Esophagus squamous epithelium (tissue), 5 donors: ENCODE measurements at places on chromosomes 6 and 20. TPM values are rescaled to one million over a fixed set of nuclear protein-coding genes. Genes with fewer than 3 reads are reported as not detected.
A peak's percentile ranks its signal among the peaks of the same experiment; 100 is the strongest.

DNA sequence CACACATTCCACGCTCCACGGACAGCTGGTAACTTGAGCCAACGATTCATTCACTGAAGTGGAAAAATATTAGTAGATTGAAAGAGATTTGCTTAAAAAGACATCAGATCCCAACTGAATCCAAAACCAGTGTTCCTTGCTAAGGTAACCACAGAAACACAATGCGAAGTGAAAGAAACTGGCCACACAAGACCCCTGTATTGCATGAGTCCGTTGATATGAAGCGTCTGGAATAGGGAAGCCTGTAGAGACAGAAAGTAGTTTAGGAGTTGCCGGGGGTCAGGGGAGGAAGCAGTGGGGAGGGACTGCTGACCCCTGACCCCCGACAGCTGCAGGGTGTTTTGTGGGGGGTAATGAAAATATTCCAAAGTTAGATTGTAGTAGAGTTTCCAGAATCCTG is 10.0 kb downstream of the PCK1 start:
- H3K4me1 ChIP-seq: no peaks in the 10 kb centered on the region
- no peaks in the 10 kb centered on the region for H3K27me3 ChIP-seq
- H3K27ac ChIP-seq: no peak overlapping the region

GRCh38 chr6:87375315-87375714 is 30.7 kb downstream of the C6orf163 start:
- no peak for DNase-seq
- no peaks in the 10 kb centered on the region for H3K36me3 ChIP-seq
- H3K27ac ChIP-seq: no peak overlapping the region
- no peak overlapping the region for H3K4me3 ChIP-seq

- H3K27ac ChIP-seq: no peak overlapping the region
- H3K4me3 ChIP-seq: no peak overlapping the region
- no peaks in the 10 kb centered on the region for H3K4me1 ChIP-seq
- no peak for DNase-seq
- H3K27me3 ChIP-seq: no peaks in the 10 kb centered on the region
Measured at GRCh38 chr6:82906951-82907350, 158.7 kb downstream of the UBE3D start.

DNA sequence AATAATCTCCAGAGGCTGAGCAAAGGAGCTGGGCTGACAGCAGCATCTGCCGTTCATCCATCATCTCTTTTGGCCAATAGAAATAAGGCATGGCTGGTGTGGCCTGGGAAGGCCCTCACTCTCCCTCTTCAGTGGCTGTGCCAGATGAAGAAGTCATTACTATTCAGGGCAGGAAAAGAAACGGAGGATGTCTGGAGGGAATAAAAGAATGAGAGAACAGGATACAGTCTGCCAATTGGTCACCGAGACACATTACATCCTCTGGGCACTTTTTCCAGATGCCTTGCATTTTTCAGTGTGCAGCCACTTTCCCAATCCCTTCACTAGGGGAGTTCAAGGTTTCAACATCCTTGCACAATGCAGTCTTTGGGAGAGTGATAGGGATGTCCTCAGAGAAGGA is 32.2 kb upstream of the VGLL2 start:
- no peak for DNase-seq
- H3K27me3 ChIP-seq: no peaks in the 10 kb centered on the region
- no peak overlapping the region for H3K27ac ChIP-seq
- no peaks in the 10 kb centered on the region for H3K4me1 ChIP-seq
- H3K4me3 ChIP-seq: no peak overlapping the region
- H3K36me3 ChIP-seq: no peaks in the 10 kb centered on the region

DNA sequence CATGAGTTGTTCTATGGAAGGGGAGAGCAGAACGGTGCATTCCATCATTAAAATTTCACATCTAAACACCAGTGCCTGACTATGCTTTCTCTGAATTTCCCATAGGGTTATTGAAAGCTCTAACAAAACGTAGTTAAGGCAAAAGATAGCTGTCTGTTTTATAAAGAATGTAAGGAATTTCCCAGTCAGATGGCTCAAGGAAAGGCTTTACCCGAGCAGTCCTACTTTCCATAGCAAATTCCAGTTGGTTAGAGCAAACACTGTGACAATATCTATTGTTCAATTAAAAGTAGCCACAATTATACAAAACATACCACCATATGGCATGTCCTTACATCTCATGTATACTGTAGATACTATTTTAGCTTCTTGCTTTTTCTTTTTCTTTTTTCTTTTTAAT is 1059.5 kb upstream of the FLRT3 start:
- H3K4me3 ChIP-seq: no peak overlapping the region
- DNase-seq: no peak
- no peaks in the 10 kb centered on the region for H3K4me1 ChIP-seq
- H3K36me3 ChIP-seq: no peaks in the 10 kb centered on the region
- H3K27ac ChIP-seq: no peak overlapping the region

GRCh38 chr6:150905769-150906168 is 40.3 kb downstream of the MTHFD1L start:
- no peaks in the 10 kb centered on the region for H3K36me3 ChIP-seq
- no peaks in the 10 kb centered on the region for H3K27me3 ChIP-seq
- H3K4me3 ChIP-seq: no peak overlapping the region
- DNase-seq: no peak

GRCh38 chr6:98578016-98578415 is 256.4 kb upstream of the POU3F2 start:
- H3K27ac ChIP-seq: no peak overlapping the region
- no peak for DNase-seq
- H3K36me3 ChIP-seq: no peaks in the 10 kb centered on the region

DNA sequence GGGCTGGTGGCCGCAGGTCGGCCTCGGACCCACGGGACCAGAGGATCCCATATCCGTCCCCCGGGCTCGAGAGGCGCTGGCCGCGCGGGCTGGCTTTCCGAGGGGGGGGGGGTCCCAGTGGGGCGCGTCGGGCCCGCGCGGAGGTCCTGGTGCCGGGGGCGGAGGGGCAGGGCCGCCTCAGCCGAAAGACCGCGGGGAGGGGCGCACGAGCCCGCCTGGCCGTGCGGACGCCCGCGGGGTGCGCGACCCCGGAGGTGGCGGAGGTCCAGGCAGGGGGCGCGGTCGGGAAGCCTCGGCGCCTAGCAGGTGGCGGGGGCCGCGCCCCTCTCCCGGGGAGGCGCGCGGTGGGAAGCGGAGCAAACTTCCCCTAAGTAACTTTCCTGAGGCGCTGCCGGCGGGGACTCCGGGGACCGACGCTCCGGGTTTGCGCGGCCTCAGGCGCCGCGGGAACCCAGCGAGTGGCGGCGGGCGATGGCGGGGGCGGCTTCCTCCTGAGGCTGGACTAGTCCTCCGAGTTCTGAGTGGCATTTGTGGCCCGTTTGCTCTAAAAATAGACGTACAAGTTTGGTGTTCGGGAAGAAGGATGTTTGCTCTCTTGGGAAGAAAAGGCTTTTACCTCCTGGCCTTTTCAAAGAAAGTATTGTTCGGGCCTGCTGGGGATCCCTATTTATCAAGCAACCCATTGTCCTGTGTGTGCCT is 26.5 kb upstream of the BTBD3 start:
- H3K4me3 ChIP-seq: peak overlapping the region; percentile 91
- H3K27me3 ChIP-seq: no peaks in the 10 kb centered on the region
- peak overlapping the region; percentile 77 for H3K27ac ChIP-seq
- DNase-seq: no peak
- H3K36me3 ChIP-seq: no peaks in the 10 kb centered on the region

DNA sequence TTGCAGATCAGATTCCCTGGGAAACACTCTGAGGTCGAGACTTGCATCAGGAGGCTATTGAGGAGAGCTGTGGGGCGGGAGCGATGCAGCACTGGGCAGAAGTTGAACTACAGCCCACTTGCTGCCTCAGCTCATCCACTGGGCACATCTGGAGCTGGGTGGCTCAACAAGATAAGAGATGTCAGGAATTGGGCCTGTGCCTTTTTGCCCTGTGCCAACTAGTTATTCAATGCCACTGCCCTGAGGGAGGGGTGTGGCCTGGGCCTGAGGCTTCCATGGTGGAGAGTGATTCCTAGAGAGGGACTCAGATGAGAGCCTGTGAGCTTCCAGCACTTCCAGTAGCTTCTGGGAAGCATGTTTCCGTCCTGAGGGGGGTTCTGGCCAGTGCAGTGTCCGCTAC is 32.7 kb downstream of the BRPF3 start:
- H3K27me3 ChIP-seq: no peaks in the 10 kb centered on the region
- H3K4me3 ChIP-seq: no peak overlapping the region
- H3K27ac ChIP-seq: no peak overlapping the region
- peaks cover 15% of the 10 kb centered on the region for H3K4me1 ChIP-seq
- no peak for DNase-seq

GRCh38 chr6:3331494-3331893 is 72.7 kb downstream of the PSMG4 start:
- H3K4me1 ChIP-seq: peaks cover 12% of the 10 kb centered on the region
- no peak overlapping the region for H3K27ac ChIP-seq
- no peak for DNase-seq
- no peaks in the 10 kb centered on the region for H3K36me3 ChIP-seq
- H3K27me3 ChIP-seq: no peaks in the 10 kb centered on the region
- no peak overlapping the region for H3K4me3 ChIP-seq

- H3K27ac ChIP-seq: peak overlapping the region; percentile 98
- peaks cover 15% of the 10 kb centered on the region for H3K36me3 ChIP-seq
- peak overlapping the region; percentile 87 for H3K4me3 ChIP-seq
- peaks cover 32% of the 10 kb centered on the region for H3K4me1 ChIP-seq
Measured at GRCh38 chr20:50191065-50191543, 474 bp downstream of the CEBPB start.

DNA sequence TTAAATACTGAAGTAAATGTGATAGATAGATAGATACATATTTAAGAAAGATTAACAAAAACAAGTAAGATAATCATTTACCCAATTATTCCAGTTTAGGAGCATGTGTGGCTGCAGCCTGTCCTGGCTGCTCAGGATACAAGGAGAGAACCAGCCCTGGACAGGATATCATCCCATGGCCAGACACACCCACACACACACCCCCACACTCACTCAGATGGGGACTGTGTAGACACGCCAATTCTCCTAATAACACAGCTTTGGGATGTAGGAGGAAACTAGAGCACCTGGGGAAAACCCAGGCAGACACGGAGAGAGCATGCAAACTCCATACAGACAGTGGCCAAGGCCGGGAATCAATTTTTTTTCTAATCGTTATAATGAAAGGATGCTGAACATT is 45.6 kb downstream of the GFOD1 start:
- H3K36me3 ChIP-seq: no peaks in the 10 kb centered on the region
- peaks cover 16% of the 10 kb centered on the region for H3K4me1 ChIP-seq
- no peaks in the 10 kb centered on the region for H3K27me3 ChIP-seq
- no peak for DNase-seq

CTCFL gene
- total RNA-seq: not detected

SLC17A5 gene
- 12.0 TPM for total RNA-seq

ADTRP gene
- 2.5 TPM for total RNA-seq

ERVFRD-1 gene
- not detected for total RNA-seq

PCSK2 gene
- not detected for total RNA-seq

PHACTR1 gene
- total RNA-seq: 7.2 TPM
